Activated naive CD8-positive, alpha-beta T cell treated with anti-CD3 and anti-CD28 coated beads, Interleukin-2, amount 10 ng/mL, durations not matched to agents 7 days and 5 days (primary cell): ENCODE measurements at places on chromosomes 4 and X. TPM values are rescaled to one million over a fixed set of nuclear protein-coding genes. Genes with fewer than 3 reads are reported as not detected.

GRCh38 chr4:48694824-48695223 is 85.3 kb downstream of the FRYL start:
- DNase-seq = no peak

- no peak for DNase-seq
These were observed 395.0 kb downstream of the DTHD1 start for GRCh38 chr4:36676139-36677050.

DNA sequence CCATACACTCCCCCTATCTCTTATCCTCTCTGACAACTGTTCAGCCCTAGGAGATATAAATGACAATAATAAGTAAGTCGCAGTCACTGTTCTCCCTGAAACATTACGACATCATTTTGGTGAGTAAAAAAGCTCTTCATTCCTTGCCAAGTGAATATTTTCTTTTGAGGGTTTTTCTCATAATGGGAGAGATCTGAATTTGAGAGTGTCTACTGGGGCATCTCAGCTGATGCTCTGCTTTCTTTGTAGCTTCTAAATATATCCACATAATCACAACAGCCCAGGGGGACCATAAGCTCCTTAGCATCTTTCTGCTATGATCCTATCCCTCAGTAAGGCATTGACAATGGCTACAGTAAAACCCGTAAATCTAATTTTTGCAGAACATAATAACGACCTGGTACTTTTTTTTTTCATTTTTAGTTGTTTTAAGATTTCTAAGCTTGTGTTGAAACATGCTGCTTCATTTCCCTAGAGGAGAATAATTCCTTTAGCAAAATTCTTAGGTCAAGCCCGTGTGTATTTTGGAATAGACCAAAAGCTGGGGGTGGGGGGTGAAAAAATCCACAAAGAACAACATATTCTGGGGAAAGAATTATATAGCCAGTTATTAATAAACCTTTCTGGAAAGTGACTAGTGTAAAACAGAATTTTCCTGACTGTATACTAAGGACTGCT is 78.1 kb upstream of the GPM6B start:
- no peak for DNase-seq

DNA sequence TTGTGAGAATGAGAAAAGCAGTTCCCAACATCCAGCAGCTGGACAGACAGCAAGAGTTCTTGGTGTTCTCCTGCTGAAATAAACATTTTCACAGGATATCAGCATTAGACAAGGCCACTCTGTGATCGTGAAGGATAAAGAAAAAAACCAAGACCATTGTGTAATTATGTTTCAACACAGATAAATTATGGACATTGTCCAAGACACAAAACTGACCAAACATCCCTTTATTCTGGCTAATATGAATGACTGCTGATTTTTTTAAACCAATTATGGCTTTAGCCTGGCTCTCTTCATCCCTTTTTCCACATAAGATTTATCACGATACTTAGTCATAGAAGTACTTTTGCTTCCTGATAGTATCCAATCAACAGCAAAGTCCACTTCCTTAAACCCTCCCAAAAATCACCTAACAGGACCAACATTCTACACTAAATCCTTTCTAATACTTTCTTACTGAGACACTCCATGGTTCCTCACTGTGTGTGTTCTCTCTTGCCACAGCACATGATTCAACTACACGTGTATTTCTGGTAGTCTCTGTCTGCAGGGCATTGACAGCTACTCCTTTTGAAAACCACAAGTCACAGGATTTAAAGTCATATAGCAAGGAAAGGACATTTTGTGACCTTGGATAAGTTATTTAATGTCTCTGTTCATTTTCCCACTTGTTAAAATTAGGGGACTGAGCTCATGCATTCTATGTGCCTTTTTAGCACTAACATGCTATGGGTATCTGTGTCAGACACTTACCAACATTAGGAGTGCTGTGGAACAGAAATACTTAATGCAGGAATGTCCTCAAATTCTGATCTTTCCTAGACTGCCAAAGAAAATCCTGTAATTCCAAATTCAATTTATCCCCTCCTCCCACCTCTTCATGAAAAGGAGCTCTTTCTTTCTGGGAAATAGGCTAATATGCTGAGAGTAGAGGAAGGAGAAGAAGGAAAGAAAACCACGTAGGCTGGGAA is 137.2 kb upstream of the PGRMC2 start:
- DNase-seq = no peak

GRCh38 chr4:89653012-89653411 is 183.9 kb downstream of the SNCA start:
- DNase-seq = no peak

- no peak for DNase-seq
These were observed 261.2 kb downstream of the TRIML1 start for GRCh38 chr4:188400451-188400850.

DNA sequence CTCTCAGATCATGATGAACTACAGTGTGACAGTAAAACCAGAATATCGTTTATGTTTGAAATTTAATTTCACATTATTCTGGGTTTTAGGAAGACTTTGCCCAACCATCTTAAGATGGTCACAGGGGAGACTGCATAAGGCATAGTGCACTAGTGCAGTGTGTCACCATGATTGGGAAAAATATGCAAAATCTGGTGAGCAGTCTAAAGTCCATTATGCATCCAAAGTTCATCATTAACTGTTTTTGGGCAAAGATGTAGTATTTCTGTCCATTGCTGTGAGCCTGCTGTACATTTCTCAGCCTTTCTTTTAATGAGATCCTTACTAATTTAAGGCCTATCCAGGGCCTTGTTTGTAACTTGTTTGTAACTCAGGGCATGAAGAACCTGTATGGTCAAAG is 11.3 kb upstream of the MFAP3L start:
- DNase-seq = no peak

GRCh38 chr4:26462874-26463273 is 27.4 kb downstream of the CCKAR start:
- no peak for DNase-seq

GRCh38 chr4:110058677-110059076 is 139.7 kb downstream of the ELOVL6 start:
- DNase-seq = no peak

DNA sequence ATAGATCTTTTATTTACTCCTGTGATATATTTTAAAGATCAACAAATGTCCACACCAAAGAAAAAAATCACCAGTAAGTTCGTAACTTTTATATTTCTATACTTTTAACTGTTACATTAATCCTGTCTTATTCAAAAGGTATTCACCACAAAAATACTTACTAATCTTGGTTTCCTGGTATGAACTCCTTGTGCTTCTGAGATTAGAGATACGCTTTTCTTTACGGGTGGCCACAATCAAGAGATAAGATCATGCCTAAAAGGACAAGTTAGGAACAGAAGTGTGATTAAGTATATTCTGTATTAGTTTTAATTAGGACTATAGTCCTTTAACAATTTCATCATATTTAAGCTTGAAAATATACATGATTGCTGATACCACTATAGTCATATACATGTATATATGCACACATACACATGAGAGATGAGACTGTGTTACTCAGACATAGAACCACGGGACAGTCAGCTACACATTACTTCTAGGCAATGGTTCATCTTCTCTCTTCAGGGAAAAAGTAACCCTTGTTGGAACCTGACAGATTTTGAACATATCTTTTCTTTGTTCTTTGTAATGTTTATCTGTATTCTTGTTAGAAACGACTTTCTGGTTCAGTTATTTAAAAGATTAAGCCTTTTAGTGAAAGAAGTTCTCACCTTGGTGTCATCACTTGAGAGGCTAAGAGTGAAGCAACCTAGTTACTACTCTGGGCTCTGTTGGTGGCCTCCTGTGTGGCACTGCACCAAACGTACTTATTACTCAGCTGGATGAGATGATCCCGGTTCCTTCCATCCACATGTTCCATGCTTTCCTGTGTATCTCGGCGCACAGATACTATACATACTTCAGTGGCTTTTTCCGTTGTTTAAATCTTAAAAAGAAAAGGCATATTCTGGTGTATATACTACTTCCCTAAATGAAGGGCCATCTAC is 146.1 kb downstream of the CBR4 start:
- no peak for DNase-seq

GRCh38 chrX:129000797-129001196 is 522.5 kb downstream of the SMARCA1 start:
- DNase-seq = no peak

DNA sequence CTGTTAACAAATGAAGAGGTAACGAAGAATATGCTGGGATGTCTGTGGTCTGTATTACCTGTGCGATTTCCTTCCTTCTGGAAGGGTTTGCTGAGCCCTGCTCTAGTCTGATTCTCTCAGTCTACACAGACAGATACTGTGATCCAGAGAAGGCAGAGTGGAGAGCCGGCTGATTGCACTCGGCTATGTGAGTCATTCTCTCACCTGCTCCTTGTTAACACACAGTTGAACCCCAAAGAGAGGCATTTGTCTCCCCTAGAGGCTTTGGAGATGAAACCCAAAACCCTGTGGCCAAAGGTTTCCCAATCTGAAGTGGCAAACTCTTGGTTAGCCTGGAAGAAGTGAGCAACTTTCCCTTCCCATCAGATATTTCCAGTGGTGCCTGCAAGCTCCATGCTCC is 78.1 kb upstream of the GPC4 start:
- no peak for DNase-seq

DNA sequence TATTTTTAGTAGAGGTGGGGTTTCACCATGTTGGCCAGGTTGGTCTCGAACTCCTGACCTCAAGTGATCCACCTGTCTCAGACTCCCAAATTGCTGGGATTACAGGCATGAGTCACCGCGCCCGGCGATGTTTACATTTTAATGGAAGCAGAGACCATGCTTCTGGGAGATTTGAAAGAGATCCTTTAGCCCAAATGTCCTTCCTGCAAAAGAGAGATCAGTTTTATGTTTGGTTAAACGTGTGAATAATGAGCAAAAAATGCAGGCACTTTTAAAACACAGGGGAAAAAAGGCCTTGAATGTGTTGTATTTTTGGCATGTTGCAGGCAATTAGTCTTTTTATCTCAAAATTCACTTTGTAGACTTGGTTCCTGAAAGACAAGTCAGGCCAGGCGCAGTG is 95.8 kb upstream of the ELOVL6 start:
- no peak for DNase-seq

GRCh38 chr4:95386410-95386809 is 162.4 kb downstream of the UNC5C start:
- no peak for DNase-seq

GSTCD gene
- total RNA-seq = 11.2 TPM

EFNB1 gene
- total RNA-seq = 4.1 TPM

MTCP1 gene
- total RNA-seq = 24.5 TPM

FHL1 gene
- 13.4 TPM for total RNA-seq

PAGE1 gene
- not detected for total RNA-seq

GPM6B gene
- not detected for total RNA-seq

ZXDA gene
- 7.5 TPM for total RNA-seq

ATOH1 gene
- total RNA-seq = not detected
